RWPE1 (cell line): ENCODE measurements at places on chromosomes 6 and 20.
A peak's percentile ranks its signal among the peaks of the same experiment; 100 is the strongest.

GRCh38 chr20:19423900-19424620 is 211.6 kb downstream of the SLC24A3 start:
- no peak for DNase-seq

GRCh38 chr6:112781241-112781640 is 434.1 kb downstream of the RFPL4B start:
- no peak for DNase-seq

- no peak for DNase-seq
Measured at GRCh38 chr6:18883851-18884250, 496.7 kb downstream of the RNF144B start.

- no peak for DNase-seq
Measured at GRCh38 chr20:22093122-22093521, 387.7 kb downstream of the PAX1 start.

DNA sequence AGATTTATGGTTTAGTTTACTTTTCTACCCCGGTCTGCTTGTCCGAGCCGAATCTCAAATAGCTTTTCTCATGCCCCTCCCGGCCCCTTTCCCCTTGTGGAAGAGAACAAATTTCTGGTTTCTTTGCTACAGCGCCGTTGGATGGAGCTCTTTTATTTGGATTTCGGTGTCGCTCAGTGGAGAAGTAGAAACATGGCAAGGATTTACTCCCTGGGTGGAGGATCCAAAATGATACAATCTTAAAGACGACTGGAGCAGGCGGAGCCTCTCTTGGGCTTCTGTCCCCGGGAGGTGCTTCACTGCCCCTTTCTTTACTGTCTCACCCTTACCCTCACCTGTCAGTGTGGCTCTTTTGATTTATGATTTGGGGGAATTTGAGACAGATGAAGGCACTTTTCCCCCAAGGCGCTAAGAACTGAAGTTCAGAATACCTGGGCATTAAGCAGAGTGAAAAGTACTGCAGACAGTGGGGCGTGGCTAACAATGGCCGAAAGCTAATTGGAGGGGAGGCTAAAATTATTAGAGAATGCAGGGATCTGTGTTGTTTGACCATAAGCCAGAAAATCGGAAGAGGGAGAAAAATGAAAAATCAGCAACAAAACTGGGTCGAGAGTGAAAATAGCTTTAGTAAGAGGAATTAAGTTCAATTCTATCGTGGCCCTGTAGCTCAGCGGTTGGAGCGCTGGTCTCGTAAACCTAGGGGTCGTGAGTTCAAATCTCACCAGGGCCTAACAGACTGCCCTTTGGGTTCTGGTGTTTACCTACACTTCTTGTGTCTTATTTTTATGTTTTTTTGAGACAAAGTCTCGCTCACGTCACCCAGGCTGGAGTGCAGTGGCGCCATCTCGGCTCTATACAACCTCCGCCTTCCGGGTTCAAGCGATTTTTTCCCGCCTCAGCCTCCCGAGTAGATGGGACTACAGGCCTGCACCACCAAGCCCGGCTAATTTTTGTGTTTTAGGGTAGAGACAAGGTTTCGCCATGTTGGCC is 145.1 kb upstream of the ZNF184 start:
- peak; percentile 69 for DNase-seq

GRCh38 chr6:25958700-25959162 is 3.9 kb upstream of the TRIM38 start:
- no peak for DNase-seq

- no peak for DNase-seq
Measured at GRCh38 chr20:11712639-11713160, 205.0 kb upstream of the BTBD3 start.

DNA sequence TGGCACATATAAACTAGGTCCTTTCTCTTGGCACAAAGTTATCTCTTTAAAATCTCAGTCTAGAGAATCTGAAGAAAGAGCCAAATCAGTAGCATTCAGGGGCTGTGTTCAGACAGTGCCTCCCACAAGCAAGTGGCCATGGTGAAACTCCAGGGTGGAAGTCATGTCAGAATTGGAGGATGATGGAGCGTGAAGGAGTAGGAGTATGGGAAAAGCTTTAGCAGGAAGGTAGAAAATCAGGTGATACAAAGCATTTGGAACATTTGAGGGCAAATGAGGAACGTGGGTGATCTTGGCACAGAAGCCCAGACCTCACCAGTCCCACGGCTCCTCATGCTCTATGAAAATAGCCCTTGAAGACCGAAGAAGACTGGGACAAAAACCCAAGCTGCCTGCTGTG is 2.8 kb upstream of the HLA-DQB1 start:
- no peak for DNase-seq

DNA sequence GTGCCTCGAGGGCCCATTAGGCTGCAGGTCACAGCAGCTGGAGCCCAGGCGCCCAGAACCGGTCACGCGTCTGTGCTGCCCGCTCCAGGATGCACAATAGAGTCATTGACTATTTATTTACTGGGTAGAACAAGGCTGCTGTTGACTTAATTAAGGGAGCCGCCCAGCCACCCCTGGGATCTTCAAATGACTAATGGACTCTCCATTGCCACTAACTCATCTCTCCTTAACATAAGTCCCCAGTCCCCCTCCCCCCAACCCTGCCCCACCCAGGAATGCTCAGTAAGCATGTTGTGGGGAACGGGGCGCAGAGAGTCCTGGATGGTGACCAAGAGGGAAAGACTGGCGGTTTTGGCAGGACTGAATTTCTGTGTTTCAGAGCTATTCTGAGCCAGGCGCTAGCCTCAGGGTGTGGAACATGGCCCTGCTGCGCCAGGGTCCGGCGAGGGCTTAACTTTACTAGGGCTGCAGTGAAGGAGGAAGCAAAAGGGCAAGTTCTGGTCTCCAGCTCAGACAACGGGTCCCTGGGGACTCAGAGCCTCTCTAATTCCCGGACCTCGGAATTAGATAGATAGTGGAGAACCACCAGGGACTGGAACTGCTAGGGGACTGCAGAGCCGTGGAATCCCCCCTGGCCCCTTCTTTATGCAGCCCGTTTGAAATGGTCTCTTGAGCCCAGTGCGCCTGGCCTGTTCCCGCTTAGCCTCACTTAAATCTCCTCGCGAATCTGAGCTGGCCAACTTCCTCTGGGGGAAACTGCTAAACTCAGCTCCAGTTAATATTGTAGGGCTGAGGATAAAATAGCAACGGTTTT is 1.5 kb upstream of the GRIK2 start:
- no peak for DNase-seq

GRCh38 chr6:3523271-3523670 is 66.4 kb upstream of the SLC22A23 start:
- DNase-seq = no peak

DNA sequence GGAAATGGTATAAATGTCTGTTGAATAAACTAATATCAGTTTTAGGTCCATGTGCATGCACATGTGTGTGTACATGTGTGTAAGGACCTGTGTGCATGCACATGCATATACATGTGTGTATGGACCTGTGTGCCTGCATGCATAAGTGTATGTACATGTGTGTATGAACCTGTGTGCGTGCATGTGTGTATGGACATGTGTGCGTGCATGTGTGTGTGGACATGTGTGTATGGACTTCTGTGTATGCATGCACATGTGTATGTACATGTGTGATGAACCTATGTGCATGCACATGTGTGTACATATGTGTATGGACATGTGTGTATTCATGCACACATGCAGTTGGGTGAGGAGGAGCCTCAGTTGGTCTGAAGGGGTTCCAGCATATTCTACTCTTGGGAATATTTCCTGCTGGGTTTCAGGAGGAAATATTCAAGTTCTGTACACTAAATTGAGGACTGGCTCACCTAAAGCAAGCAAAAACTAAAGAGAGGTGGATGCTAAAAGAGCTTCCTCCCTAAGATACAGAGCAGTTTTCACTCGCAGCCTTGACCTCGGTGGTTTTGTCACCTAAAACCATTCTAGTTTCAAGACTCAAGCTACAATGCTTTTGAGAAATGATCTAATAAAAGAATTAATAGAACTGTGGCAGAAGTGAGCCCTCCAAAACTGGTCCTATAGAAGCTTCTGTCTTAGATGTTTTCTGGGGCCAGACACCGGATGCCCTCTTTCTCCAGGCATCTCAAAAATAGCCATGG is 742.8 kb downstream of the MAFB start:
- DNase-seq = no peak

DNA sequence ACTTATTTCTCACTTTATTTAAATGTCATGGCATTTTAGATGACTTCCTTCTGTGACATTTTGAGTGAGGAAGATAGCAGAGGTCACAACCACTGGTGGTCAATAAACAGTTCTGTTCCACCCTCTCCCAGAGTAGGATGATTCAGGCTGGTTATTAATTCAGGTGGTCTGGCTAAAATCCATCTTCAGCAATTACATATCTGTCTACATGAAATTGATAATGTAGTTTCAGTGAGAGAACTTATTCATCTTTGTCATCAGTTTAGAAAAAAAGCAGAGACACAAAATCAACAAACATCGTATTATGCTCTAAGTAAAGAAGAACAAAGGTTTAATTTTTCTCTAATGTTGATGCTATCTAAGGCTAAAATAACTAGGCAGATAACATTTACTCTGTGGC is 525.5 kb downstream of the TENT5A start:
- DNase-seq = no peak

GRCh38 chr6:164178679-164179332 is 764.3 kb downstream of the QKI start:
- DNase-seq = no peak

- DNase-seq = peak; percentile 28
Measured at GRCh38 chr6:112802144-112802543, 455.0 kb downstream of the RFPL4B start.

DNA sequence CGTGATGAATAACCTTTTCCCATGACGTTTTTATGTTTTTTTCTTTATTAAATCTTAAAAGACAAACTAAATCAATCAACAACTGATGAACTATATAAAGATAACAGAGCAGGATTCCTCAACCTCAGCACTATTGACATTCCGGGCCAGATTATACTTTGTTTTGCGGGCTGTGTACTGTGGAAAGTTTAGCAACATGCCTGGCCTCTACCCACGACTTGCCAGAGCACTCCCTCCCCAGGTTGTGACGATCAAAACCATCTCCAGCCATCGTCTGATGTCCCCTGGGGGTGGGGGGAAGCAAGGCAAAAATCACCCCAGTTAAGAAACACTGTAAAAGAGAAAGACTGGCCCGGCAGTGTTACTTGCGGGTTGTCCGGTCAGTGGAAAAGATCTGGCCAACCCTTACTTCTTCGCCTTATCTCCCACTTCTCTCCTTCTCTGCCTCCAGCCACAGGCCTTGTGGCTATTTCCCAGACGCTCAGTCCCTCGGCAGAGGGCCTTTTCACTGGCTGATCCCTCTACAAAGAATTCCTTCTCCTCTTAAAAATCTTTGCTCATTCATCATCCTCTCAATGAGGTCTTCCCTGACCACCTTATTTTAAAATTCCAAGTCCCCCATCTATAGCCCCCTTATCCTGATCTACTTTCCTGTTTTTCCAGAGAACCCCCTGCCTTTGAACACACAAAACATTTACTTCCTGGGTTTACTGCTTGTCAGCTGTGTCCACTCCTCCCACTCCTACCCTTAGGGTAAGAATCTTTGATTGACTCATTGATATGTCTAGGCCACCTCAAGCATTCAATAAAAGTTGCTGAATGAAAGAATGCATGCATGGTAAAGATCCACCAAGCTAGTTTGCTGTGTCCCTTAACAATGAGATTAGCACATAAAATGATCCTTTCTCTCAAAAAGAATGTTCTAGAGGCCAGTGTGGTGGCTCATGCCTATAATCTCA is 14.7 kb upstream of the RAB22A start:
- peak; percentile 59 for DNase-seq

DNA sequence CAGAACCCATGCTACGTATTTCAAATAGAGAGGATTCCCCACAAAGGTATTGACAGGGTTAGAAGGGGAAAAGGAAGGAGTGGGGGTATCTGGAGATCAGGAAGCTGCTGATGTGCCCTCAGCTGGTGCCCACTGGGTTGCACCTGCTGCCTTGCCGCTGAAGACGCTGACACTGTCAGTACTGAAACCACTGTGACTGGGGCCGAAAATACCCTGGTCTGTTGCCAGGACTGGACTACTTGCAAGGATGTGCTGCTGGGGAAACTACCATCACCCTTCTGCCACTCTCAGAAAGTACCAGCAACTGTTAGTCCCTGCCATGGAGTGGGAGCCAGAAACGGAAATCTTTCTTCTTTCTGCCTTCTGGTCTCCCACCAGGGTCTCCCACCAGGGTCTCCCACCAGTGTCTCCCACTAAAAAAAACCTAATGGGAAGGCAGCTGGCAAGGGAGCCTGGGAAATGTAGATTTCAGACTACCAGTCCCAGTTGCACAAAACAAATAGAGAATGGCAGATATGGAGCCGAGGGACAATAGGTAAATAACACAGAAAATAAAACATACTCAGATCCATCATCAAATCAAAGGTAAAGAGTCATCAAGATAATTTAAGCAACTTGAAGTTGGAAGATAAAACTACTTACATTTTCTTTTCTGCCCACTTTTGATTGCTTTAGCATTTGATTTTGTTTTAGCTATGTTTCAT is 204.8 kb downstream of the TPBG start:
- no peak for DNase-seq

DNA sequence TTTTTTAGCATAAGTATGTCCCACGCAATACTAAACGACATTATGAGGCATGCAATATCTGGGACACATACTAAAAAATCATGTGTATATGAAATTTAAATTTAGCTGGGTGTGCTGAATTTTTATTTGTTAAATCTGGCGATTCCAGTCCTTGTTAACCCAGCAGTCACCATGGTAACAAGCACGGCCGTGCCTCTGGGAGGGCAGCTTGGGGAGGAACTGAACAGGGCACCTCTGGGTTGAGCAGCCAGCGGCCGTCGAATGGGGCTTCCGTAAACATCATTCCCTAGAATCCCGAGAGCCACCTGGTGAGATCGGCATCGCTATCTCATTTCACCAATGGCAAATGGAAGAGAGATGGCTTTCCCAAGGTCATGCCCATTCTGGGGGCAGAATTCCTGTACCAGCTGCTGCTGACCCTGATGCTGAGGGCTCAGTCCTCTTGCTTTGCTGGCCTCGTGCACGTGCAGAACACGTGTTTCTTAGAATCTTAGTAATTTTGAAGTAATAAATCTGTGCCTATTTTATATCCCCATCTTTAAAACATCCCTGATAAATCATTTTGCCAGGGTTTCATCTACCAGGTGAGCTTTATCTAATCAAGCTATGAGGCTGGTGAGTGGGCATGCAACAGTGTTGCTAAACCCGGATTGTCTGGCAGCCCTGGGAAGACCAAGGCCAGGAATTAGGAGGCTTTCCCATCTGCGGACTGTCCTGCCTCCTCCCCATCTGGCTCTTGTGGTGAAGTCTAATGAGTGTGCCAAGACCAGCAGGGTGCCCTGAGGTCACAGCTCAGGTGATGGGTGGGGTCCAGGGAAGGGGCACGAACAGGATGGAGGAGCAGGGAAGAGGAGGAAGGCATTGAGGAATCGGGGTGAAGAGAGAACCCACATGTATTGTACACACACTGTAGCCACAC is 85.1 kb downstream of the AGPAT4 start:
- DNase-seq = no peak
